ENCODE measurements at places on chromosomes 2 and 18.

- no peak for DNase-seq
Observed at GRCh38 chr2:142545036-142545435, 332.4 kb upstream of the KYNU start.

DNA sequence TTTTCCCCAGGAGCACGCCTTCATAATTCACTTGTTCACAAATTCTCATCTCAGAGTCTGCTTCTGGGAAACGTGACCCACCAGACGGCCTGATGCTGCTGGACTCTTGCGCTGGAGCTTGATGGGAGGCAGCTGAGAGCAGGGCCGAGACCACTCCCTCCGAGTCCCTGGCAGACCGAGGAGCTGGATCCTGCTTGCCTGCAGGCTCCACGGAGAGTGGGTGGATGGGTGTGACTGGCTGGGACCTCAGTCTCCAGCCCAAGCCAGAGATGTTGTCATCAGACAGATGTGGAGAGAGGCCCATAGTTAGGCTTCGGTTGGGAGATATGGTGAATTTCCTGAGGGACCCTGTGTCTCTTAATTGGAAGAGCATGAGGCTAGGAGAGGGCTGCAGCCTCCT lies 76.4 kb downstream of the TSN start:
- peak; percentile 33 for DNase-seq

DNA sequence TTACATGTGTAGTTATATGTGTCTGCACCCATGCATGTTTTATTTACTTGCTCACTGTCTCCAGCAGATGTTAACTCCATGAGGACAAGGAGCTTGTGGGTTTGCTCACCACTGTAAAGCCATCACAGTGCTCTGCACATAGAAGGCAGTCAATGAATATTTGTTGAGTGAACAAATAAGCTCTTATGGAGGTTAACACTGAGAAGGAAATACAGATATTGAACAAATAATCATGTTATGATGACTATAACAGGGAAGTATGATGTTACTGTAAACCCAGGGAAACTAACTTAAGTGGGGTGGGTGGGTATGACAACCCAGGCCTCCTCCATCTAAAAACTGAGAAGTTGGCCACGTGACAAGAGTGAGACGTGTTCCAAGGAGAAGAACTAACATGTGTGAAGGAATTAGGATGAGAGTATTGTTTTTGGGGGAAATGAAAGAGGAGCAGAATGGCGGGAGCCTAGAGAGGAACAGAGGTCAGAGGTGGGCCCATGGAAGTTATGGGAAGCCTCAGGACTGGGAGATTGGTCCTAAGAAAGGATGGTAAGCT lies 6.0 kb upstream of the FAM117B start:
- no peak for DNase-seq

DNA sequence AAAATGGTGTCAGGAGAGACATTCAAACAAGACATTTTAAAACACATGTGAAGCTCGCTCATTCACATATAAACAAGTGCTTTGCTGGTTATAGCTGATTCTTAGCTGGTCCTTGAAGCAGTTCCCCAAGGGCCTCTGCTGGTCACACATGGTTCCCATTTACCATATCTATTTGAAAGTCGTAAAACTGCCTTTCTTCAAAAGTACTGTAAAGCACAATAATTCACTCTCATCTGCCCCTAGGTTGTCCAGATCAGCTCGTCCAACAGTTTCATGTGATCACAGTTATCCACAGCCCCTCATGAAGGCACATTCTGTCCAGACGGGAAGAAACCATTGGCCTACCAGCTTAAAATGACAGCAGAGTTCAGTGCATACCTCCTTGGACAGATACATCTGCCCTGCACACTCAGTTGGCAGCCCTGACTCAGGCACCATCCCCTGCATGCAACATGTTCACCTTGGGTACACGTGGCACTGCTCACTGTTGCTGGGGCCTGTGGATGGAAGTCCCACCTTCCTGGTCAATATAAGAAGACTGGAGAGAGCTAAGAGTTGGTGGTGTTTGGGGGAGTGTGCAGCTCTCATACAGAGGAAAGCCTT lies 108.0 kb upstream of the HAAO start:
- no peak for DNase-seq

GRCh38 chr2:33291278-33292013 lies 185.0 kb upstream of the RASGRP3 start:
- DNase-seq, result peak; percentile 72

DNA sequence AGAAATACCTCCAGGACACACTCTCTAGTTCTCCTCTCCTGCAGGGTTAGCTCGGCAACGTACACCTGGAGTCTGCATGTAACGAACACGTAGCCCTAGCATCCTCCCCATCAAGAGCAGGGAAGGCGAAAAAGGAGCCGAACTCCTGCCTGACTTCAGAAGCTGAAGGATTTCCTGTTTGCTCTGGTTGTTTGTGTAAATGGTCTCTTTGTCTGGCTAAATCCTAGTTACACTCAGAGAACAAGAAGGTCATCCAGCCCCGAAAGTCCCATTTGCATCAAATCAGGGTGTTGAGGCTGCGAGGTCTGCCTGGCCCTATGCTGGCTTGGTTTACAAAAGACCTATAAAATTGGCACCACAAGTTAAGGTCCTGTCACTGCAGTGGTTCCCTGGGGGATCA lies 66.4 kb upstream of the POMC start:
- DNase-seq, result no peak

- DNase-seq, result no peak
Observed at GRCh38 chr18:10546557-10547300, 20.9 kb downstream of the NAPG start.

DNA sequence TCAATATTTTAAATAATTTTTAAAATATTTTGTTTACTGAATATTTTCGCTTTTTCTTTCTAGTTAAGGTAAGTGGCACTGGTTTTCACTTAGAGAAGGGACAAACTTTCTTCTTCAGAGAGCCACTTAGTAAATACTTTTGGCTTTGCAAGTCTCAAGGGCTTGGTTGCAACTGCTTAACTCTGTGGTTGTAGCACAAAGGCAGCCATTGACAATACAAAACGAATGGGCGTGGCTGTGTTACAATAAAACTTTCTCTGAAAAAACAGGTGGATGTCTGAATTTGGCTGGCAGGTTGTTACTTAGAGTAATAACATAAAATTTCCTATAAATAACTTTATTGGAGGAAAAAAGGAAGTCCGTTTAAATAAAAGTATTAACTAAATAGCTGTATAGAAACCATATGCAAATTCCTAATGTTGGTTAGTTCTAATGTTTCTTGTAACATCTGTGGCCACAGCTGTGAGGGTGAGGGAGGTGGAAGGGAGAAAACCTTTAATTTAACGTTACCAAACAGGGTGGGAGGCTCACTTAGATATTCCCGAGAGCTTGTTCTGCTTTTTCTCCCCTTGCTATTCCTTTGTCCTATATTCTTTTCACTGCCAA lies 62.4 kb upstream of the TNP1 start:
- DNase-seq, result no peak

GRCh38 chr2:239302808-239303557 lies 97.8 kb downstream of the HDAC4 start:
- no peak for DNase-seq

DNA sequence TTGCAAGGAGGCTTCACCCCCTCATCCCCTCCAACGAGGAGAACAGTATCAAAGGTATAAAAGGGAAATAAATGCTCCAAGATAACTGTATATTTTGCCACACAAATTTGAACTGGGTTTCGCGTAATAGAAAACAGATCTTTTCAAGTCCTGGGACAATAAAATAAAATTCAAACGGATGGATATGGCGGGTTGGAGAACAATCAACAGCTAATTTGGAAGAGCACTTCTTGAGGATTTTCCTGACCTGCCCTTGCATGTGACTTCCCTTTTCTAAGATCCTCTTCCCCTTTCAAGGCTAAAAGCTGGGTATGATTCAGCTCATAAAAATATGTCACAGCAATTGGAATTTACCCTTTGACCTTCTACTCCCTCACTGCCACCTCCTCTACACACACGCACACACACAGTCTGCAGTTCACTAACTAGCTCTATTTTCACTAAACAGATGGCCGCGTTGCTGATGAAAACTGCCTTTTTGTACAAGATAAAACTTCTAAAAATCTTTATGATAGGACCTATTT lies 386.9 kb downstream of the FIGN start:
- DNase-seq, result no peak

- DNase-seq, result no peak
Observed at GRCh38 chr2:204495381-204495780, 49.9 kb upstream of the PARD3B start.

GRCh38 chr18:62366992-62367391 lies 41.9 kb downstream of the TNFRSF11A start:
- no peak for DNase-seq

DNA sequence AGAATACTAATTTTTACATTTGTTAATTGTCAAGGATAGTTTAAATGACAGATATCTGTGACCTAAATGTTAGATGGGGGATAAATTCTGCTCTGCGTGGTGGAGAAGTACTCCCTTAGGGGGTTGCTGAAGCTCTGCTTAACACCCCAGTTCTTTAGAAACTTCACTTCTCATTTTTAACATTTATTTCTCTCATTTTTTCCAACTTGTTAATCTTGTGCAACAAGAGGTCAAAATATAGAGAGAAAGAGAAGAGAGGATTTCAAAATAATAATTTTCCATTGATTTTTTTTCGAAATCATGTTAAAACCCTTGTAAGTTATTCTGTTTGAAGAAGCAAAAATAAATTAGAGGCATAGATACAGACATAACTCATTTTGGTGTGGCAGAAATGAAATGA lies 61.3 kb upstream of the SLC8A1 start:
- no peak for DNase-seq

DNA sequence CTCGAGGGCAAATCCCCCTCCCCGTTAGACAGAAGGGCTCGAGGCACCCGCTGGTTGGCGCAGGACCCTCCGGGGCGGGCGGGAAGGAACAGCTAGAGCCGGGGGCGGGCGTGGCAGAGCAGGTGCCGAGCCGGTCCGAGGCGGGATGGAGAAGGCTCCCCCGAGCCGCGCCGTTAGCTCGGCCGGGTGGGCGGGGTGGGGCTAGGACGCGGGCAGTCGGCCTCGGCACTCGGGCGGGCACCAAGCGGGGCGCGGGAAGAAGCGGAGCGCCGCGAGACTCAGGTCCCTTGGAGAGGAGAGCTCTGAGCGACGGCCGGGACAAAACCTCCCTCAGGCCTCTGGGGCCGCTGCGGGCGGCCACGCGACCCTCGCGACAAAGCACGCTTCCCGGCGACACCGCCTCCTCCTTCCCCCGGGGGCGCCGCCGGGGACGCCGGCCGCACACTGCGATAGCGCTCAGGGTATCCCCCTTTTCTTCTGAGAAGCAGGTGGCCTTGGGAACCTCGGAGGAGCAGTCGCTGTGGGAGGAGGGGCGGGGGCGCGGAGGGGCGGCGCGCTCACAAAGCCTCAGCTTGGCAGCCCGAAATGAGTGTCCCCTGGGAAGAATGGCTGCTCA lies 721 bp downstream of the FHOD3 start:
- DNase-seq, result peak; percentile 50

DNA sequence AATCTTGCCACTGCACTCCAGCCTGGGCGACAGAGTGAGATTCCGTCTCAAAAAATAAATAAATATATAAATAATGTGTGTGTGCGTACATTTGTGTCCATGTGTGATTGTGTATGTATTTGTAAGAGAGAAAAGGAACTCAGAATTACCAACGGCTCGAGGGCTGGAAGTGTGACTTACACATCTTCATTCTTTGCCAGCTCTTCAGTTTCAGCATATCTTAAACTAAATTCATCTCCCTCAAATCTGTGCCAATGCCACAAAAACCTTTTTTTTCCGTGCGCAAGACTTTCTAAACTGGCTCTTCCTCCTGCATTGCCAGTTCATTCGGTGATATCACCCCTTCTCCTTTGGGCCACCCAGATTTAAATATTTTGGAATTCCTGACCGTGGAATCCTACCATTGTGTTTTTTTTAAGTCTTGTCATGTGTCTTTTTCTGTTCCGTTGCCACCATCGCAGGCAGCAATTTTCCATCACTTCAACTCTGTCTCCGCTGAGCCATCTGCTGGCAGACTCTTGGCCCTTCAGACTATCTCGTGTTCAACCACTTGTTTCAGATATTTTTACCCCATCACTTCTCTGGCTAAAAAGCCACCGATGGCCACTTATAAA lies 77.0 kb upstream of the ZNF532 start:
- peak; percentile 45 for DNase-seq

Measured in AG20443 (cell line).